ENCODE measurements at places on chromosomes 16 and 17.

DNA sequence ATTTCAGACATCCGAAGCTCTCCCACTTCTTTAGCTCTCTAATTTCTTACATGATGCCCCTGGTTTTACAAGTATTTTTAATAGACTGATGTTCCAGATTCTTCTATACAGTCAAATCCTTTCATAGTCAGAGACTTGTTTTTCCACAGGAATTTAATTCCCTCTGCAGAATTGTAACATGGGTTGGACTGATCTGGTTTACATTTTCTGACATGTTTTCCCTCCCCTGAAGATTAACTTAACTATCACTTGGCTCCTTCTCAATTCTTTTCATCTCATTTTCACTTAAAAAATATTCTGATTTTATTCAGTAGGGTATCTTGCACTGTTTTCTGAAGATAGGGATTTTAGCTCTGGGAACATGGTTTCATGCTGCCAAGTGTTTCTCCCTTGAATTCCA is 352.2 kb downstream of the MAF start:
- DNase-seq = no peak

DNA sequence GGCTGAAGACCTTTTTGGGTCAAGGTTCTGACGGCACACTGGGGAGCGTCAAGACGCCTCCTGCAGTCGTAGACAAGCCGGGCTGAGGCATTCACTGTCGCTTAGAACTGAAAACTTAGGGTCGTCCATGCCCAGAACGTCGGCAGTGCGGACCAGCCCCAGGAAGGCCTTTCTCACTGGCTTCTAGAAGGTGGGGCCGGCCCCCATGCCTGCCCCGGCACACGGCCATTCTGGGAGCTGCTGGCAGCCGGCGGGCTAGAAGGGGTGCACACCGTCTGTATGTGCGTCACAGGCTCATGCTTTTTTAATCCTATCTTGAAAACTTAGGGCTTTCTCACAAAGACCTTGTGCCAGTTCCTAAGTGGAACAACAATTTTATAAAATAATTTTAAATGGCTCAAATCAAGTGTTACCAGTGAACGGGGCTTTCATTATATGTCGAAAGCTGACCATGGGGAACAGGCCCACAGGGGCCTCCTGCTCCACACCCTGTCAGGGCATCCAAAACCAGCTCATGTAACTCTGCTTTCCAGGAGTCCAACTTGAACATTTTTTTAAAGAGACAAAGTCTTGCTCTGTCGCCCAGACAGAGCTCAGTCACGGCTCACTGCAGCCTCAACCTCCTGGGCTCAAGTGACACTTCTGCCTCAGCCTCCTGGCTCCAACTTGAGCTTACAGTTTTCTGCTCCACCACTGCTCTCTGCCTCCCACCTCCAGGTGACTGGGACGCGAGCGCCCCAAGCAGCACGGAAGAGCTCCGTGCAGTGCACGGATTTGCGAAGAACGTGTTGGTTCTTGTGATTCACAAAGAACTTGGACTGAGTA is 111.2 kb downstream of the ANKRD11 start:
- DNase-seq = no peak

GRCh38 chr17:34257299-34257985 is 2.4 kb downstream of the CCL2 start:
- DNase-seq = no peak

GRCh38 chr16:14196539-14196938 is 125.4 kb downstream of the MRTFB start:
- no peak for DNase-seq

- DNase-seq = no peak
These were observed 2.3 kb downstream of the FOXC2 start for GRCh38 chr16:86568677-86569623.

DNA sequence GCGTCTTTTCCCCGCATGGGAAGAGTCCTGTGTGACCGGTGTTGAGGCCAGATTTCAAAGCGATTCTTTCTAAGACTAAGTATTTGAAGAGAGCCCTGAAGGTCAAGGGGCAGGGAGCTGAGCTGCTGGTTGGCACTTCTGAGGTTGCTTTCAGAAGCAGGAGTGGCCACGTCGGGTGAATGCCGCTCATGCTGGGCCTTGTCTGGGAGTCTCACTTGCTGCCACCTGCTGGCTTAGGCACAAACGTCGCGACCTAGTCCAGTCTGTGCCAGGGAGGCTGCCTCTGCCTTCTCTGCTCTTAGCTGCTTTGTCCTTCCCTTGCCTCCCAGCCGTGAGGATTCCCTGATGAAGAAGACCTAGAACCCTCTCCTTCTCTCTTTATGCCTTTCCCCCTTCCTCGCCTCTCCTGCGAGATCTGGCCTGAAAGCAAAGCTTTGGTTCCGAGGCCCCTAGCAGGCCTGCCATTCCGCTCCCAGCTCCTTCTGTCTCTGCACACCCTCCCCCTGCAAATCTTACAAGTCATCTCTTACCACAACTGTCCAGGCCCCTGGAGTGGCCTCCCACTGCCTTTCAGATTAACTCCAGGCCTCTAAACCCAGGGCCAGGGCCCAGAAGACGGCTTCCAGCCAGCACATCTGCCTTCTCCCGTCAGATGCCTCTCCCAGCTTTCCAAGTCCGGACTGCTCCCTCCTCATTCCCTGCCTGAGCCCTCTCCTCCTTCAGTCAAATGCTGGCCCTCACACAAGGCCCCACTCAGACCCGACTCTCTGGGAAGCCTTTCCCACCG is 11.4 kb downstream of the CTNS start:
- no peak for DNase-seq

- DNase-seq = no peak
These were observed 61.8 kb downstream of the DNAH3 start for GRCh38 chr16:21088646-21089538.

All from NCI-H2171 (cell line).